ENCODE measurements at places on chromosomes 1 and 21.

DNA sequence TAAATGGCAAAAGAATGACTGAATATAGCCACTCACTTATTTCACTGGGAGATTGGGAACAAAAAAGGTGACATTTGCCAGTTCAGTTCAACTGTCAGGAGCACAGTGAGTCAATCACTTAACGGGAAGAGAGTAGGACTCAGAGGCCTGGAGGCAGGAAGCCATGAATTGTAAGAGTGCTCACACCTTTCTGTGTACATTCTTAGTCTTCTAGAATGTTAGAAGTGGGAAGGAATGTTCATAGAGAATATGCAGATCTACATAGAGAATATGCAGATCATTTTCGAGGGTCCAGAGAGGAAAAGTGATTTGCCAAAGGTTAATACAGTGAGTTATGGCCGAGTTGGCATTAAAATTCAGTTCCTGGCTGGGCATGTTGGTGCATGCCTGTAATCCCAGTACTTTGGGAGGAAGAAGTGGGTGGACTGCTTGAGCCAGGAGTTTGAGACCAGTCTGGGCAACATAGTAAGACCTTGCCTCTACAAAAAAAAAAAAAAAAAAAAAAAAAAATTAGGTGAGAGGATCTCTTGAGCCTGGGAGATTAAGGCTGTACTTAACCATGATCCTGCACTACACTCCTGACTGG lies 8.3 kb downstream of the IL20 start:
- H3K27me3 ChIP-seq: peaks cover 5% of the 10 kb centered on the region
- no peak overlapping the region for H3K27ac ChIP-seq
- no peak overlapping the region for H3K4me3 ChIP-seq
- H3K36me3 ChIP-seq: no peaks in the 10 kb centered on the region
- H3K4me1 ChIP-seq: no peaks in the 10 kb centered on the region

- no peak overlapping the region for H3K27ac ChIP-seq
- no peak for DNase-seq
- no peaks in the 10 kb centered on the region for H3K4me1 ChIP-seq
Measured at GRCh38 chr1:102961549-102961948, 146.8 kb downstream of the COL11A1 start.

DNA sequence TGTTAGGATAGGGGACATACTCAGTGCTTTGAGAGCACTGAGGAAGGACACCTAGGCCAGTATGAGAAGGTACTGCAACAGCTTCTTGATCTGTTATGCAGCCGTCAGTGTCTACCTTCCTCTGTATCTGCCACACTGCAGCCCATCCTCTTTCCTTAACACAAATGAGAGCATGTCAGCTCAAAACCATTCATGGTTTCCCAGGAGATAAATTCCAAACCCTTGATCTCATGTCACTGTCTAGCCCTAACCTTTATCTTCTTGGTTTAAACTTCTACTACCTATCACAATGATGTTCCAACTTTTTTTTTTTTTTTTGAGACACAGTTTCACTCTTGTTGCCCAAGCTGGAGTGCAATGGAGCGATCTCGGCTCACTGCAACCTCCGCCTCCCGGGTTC lies 1.4 kb downstream of the ZMYND12 start:
- H3K4me1 ChIP-seq: peaks cover 8% of the 10 kb centered on the region
- H3K36me3 ChIP-seq: peaks cover 15% of the 10 kb centered on the region
- no peak overlapping the region for H3K4me3 ChIP-seq
- no peak overlapping the region for H3K27ac ChIP-seq

DNA sequence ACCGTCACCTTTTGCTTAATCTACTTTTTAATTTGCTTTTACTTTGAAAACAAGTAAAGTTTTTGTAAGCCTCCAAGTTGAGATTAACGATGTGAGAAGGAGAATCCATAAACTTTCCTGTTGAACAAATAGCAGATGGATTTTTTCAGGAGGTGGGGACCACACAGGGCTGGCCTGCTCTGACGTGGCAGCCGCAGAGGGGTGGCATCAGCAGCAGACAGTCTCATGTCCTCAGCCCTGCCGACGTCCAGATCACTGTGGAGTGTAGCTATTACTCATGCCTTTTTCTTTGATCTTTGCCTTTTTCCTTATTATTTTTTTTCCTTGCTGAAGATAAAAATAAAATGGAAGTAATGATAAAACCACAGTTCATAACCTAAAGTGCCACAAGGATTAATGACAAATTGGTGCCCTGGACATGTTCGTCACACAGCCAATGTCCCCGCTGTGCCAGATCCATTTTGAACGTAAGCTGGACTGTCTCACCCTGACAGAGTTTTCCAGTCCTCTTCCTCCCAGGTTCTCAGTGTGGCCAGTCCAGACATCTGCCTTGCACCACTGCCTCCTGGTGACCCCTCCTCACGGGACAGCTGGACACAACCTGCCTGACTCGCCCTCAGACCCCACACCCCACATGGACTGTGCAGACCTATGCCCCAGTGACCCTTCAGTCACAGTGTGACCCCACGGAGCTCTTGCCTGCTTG lies 15.4 kb upstream of the ZBTB21 start:
- H3K36me3 ChIP-seq: no peaks in the 10 kb centered on the region
- no peak overlapping the region for H3K4me3 ChIP-seq
- no peaks in the 10 kb centered on the region for H3K4me1 ChIP-seq
- H3K27ac ChIP-seq: no peak overlapping the region
- DNase-seq: no peak

DNA sequence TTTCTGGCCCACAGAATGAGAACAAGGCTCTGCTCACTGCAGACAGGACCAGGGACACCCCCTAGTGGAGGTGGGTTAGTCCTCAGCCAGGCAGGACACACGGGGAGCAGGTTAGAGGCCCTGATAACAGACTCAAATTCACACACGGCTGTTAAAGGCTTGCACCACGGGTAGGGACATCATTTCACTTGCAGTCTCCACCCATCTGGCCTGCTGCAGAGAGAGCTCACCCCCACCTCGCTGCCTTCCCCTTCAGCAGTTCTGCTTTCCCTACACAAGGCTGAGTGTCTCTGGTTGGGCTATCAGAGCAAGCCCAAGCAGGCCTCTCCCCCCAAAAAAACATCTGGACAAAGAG lies 20.6 kb downstream of the MEF2D start:
- H3K27me3 ChIP-seq: no peaks in the 10 kb centered on the region
- H3K27ac ChIP-seq: no peak overlapping the region
- no peak overlapping the region for H3K4me3 ChIP-seq
- no peaks in the 10 kb centered on the region for H3K4me1 ChIP-seq
- DNase-seq: no peak
- peaks cover 31% of the 10 kb centered on the region for H3K36me3 ChIP-seq

DNA sequence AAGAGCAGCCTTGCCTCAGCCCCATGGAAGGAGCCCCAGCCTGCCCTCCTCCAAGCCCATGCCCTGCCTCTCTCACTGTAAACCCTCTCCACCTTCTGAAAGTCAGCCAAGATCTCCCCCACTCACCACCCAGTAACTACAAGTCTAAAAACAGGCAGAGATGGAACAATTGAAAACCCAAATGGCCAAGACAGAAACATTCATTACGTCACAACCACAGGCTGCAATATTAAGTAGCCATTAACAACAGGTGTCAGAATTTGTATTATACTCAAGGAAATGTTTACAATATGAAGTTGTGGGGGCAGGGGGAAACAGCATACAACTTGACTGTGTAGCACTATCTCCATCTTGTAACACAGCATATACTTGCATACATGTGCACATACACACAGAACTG lies 2.4 kb downstream of the IRF6 start:
- H3K4me1 ChIP-seq: peaks cover 7% of the 10 kb centered on the region
- no peak for DNase-seq
- no peak overlapping the region for H3K27ac ChIP-seq
- no peaks in the 10 kb centered on the region for H3K27me3 ChIP-seq
- H3K4me3 ChIP-seq: no peak overlapping the region

DNA sequence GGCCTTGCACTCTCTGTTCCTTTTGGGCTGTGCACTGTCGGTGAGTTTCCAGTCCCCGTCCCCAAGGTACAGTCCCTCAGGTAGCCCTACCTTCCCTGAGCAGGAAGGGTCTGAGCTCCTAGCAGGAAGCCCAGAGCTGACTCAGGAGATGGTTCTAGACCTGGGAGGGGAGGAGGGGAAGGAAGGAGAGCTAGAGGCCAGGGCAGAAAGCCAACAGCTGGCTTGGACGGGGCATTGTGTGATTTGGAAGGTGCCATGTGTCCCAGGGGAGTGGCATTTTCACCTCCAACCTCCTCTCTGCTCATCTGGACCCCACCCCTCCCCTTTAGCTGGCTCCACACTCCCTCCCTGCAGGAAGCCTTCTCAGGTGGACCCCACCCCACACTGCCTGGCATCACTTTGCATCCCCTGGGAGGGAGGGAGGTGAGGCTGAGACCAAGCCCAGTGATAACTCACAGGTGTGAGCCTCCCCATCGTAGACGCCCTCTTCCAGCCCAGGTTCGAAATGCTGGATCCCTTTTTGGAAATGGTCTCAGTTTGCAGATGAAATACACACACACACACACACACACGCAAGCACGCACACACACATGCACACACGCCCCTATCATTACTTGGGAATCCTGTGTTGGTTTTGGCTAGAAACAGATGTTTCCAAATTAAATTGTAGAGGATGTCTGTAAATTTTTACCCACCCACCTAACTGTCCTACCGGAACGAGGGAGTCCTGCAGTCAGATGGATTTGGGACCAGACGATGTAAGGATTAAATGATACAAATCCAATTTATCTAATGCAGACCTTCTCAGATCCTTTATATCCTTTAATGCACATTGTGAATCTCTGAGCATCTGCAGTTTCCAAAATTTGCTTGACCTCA lies 19.7 kb upstream of the IFNLR1 start:
- H3K4me3 ChIP-seq: no peak overlapping the region
- DNase-seq: no peak
- no peaks in the 10 kb centered on the region for H3K36me3 ChIP-seq
- no peak overlapping the region for H3K27ac ChIP-seq

- H3K36me3 ChIP-seq: no peaks in the 10 kb centered on the region
- peaks cover 47% of the 10 kb centered on the region for H3K27me3 ChIP-seq
- H3K4me1 ChIP-seq: no peaks in the 10 kb centered on the region
- H3K27ac ChIP-seq: no peak overlapping the region
- no peak for DNase-seq
Measured at GRCh38 chr1:3981746-3982505, 81.9 kb upstream of the C1orf174 start.

DNA sequence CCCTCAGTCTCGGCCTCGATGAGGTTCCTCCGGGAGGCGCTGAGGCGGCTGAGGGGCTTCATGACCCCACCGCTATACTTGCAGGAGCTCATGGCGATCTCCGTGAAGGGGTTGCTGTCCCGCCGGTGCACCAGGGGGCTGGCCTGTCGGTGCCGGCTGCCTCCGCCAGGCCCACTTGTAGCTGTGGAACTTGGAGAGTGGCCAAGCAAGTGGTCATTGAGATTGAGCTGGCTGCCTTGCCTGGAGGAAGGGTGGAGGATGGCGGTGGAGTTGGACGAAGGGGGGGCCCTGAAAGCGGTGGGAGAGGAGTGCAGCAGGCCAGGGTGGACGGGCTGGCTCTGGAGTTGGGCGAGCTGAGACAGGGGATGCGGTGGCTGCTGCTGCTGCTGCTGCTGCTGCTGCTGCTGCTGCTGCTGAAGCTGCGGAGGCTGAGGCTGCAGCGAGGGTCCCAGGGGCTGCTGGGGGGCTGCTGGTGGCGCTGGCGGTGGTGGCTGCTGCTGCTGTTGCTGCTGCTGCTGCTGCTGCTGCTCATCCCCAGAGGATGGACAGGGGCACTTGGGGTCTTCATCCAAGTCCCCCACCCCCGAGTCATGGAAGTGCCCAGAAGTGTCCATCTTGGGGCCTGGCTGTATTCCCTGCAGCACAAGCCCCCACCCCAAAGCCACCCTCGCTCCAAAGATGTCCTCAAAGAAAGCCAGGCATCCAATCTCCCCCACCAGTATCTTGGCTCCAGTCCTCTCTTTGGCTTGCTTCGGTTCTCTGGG lies 548 bp downstream of the KCNN3 start:
- H3K27me3 ChIP-seq: no peaks in the 10 kb centered on the region
- H3K27ac ChIP-seq: no peak overlapping the region
- DNase-seq: no peak

DNA sequence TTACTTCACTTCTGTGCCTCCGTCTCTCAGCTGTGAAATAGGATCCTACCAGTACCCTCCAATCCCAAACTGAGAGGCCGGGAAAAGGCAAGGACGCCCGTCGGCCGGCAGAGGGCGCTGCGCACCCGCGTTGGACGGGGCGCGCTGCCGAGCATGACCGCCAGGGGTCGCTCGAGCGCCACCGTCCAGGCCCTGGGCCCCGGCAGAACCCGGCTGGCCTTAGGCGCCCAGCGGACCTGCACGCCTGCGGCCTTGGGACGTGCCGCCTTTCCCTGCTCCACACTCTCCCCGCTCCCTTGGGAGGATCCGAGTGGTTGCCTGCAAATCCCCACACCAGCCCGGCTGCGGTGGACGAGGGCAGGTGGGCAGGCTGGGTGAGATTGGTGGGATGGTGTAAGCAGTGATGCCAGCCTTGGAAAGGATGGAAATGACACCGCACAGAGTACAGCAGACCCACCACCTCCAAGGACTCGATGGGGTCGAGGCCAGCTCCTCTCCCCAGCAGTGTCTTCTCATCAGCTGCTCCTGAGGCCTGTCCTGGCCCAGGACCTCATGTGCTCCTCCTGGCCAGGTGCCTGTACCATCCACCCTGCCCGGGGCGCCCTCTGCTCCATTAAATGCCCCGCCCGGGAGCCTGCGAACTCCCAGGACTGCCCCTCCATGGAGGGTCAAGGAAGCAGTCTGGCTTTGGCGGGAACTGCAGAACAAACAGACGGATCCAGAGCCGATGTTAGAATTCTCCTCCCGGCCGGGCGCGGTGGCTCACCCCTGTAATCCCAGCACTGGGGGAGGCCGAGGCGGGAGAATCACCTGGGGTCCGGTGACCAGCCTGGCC lies 47.4 kb upstream of the LBR start:
- H3K4me3 ChIP-seq: no peak overlapping the region
- peak; percentile 74 for DNase-seq
- no peak overlapping the region for H3K27ac ChIP-seq
- no peaks in the 10 kb centered on the region for H3K4me1 ChIP-seq
- no peaks in the 10 kb centered on the region for H3K27me3 ChIP-seq

- H3K4me3 ChIP-seq: no peak overlapping the region
- no peaks in the 10 kb centered on the region for H3K27me3 ChIP-seq
- peaks cover 17% of the 10 kb centered on the region for H3K36me3 ChIP-seq
- no peaks in the 10 kb centered on the region for H3K4me1 ChIP-seq
- no peak overlapping the region for H3K27ac ChIP-seq
- peak; percentile 51 for DNase-seq
Measured at GRCh38 chr1:86741947-86742572, 37.7 kb downstream of the SH3GLB1 start.

- H3K36me3 ChIP-seq: no peaks in the 10 kb centered on the region
- H3K27me3 ChIP-seq: no peaks in the 10 kb centered on the region
- H3K4me1 ChIP-seq: peaks cover 4% of the 10 kb centered on the region
- no peak overlapping the region for H3K4me3 ChIP-seq
- no peak overlapping the region for H3K27ac ChIP-seq
Measured at GRCh38 chr1:171247501-171247900, 793 bp upstream of the FMO1 start.

GRCh38 chr1:242100921-242101320 lies 102.0 kb upstream of the MAP1LC3C start:
- H3K4me3 ChIP-seq: no peak overlapping the region
- DNase-seq: no peak
- no peaks in the 10 kb centered on the region for H3K27me3 ChIP-seq
- no peaks in the 10 kb centered on the region for H3K36me3 ChIP-seq

Data from A673 (cell line).